ENCODE measurements at places on chromosomes 1 and 21.
A peak's percentile ranks its signal among the peaks of the same experiment; 100 is the strongest.

GRCh38 chr1:223539750-223540149 lies 125.8 kb downstream of the CAPN8 start:
- DNase-seq: no peak

- no peak for DNase-seq
These were observed 34.3 kb upstream of the PTGFRN start for GRCh38 chr1:116875391-116875790.

DNA sequence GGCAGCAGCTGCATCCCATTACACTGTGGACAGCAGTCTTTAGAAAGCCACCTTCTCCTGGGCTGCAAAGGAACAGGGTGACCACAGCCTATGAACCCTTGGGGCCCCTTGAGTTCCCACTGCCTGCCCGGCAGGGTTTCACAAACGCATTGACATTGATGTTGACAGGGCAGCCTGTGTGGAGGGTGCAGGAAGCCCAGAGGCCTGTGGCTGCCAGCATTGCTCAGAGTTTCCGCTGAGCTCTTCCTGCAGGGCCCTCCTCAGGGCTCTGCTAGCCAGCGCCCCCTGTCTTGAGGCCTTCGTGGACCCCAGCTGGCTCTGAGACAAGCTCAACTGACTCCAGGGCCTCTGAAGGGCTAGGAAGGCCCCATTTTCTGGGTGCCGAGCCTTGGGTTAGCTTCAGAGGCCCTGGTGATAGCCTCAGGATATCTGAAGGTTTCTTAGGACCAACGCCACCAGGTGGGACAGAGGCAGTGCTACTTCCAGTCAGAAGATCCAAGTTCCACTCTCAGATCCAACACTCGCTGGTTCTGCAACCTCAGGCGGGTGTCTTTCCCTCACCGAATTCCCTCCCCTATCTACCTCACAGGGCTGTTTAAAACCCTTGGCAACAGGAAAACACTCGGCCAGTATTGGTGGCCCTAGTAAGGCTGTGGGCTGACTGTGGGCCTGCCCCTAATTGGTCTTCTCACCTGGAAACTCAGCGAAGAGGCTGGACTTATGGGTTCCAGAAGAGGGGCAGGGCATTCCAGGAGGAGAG lies 27.2 kb upstream of the EPS8L3 start:
- peak; percentile 65 for DNase-seq

GRCh38 chr1:89277725-89278124 lies 5.1 kb upstream of the GBP5 start:
- DNase-seq: peak; percentile 20

- no peak for DNase-seq
These were observed 20.5 kb upstream of the KCNE2 start for GRCh38 chr21:34343347-34343746.

DNA sequence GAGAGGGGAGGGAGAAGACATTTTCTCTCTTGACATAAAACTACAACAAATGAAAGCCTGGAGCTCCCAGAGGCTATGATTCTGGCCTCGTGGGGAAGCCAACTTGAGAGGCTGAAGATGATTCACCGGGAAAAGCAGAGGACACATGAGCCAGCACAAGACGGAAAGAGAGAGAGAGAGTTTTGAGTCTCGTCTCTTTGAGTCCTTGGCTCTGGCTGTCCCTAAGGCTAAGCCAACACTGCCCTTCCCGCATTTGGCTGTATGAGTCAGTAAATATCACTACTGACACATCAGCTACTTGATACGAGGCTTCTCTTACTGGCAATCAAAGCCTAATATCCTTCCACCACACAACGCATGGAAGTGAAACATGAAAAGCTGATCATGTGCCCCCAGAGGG lies 95.5 kb downstream of the GRIK3 start:
- no peak for DNase-seq

DNA sequence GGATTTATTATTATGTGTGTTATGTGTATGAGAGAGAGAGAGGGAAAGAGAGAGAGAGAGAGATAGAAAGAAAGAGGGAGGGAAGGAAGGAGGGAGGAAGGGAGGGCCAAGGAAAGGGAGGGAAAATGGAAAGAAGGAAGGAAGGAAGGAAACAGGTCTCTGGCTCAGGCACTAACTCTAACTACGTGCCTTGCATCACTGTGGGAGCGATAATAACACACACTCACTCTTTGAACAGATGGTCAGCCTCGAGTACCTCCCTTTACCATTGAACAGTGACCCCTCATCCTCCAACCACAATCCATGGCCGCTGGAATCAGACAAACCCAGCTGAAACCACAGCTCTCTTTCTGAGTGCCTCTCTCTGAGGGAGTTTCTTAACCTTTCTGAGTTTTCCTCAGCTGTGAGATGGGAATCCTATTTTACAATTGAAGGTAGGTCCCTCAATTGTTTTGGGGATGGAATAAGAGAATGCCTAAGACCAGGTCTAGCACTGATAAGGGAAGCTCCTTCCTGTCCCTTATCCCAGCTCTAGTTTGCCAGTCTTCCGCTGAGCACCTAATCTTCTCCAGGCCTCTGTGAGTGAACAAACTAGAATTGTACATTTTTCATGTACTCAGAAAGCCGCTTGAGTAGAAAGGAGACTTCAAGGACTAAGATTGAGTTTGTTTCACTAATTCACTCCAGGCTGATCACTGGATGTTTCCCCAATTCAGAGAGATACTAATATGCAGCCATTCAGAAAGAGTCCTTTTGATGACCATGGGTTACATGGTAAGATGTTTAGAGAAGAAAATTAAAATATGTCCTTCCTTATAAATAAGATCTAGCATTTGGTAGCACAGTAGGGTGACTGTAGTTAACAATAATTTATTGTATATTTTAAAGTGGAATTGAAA lies 62.8 kb downstream of the IRF2BP2 start:
- DNase-seq: no peak

DNA sequence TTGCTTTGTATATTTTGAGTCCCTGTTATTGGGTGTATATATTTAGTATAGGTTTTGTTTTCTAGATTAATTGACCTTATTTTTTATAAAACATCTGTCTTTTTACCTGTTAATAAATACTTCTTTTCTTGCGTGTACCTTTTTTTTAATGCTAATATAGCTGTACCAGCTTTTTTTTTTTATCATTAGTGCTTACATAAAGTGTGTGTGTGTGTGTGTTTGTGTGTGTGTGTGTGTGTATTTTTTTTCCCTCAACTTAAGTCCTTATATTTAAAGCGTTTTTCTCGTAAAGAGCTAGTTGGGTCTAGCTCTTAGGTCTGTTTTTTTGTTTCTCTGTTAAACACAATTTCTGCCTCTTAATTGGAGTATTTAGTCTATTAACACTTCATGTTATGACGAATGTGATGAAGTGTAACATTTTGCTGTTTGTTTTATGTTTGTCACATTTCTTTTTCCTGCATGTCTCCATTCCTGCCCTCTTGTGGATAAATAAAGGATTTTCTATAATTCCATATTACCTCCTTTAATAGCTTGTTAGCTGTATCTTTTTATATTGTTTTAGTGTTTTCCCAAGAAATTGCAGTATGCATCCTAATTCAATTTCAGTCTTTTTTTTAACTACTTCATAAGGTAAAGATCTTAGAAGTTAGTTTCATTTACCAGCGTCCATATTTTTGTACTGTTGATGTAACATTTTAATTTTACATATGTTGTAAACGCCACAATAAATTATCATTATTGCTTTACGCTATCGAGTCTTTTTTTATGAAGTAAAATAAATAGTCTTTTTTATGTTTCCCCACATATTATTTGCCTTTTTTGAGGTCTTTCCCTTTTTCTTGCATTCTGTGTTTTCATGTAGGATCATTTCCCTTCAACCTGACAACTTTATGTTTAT lies 4.3 kb downstream of the PRMT2 start:
- DNase-seq: no peak

DNA sequence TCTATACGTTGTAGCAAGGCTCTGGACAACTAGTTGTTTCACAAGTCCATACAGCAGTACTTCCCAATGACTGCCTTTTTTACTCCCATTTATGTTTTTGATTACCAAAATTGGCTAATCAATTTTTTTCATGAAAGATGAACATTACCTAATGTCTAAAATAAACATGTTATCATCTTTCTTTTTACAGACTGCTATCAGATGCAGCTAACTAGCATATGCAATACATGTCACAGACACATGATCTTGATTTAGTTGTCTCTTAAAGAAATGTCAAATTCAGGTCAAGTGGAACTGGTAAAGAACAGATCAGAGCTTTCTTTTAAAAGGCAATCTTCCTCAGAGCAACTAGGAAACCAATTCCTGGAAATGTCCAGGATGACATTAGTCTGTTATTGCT lies 630 bp upstream of the DBT start:
- no peak for DNase-seq

GRCh38 chr1:33515607-33516006 lies 43.2 kb downstream of the ZSCAN20 start:
- DNase-seq: no peak

- no peak for DNase-seq
These were observed 135.3 kb downstream of the GABPA start for GRCh38 chr21:25870084-25870483.

Measured in stimulated activated CD4-positive, alpha-beta T cell treated with anti-CD3 and anti-CD28 coated beads, Interleukin-4, amount 100 ng/mL, for 4 hours (primary cell).